Stimulated activated CD4-positive, alpha-beta T cell treated with anti-CD3 and anti-CD28 coated beads, TNF-alpha, amount 100 ng/mL, for 4 hours (primary cell): ENCODE measurements at places on chromosomes 4 and X.

- no peak for DNase-seq
Measured at GRCh38 chrX:15874672-15875071, 20.1 kb upstream of the AP1S2 start.

GRCh38 chr4:184201179-184201578 lies 16.5 kb downstream of the ENPP6 start:
- DNase-seq = no peak

- DNase-seq = no peak
Measured at GRCh38 chrX:119503484-119503861, 35.2 kb downstream of the SLC25A5 start.

GRCh38 chr4:106366026-106366425 lies 2.6 kb downstream of the GIMD1 start:
- DNase-seq = no peak

- DNase-seq = no peak
Measured at GRCh38 chr4:171042989-171043524, 770.1 kb upstream of the GALNTL6 start.

DNA sequence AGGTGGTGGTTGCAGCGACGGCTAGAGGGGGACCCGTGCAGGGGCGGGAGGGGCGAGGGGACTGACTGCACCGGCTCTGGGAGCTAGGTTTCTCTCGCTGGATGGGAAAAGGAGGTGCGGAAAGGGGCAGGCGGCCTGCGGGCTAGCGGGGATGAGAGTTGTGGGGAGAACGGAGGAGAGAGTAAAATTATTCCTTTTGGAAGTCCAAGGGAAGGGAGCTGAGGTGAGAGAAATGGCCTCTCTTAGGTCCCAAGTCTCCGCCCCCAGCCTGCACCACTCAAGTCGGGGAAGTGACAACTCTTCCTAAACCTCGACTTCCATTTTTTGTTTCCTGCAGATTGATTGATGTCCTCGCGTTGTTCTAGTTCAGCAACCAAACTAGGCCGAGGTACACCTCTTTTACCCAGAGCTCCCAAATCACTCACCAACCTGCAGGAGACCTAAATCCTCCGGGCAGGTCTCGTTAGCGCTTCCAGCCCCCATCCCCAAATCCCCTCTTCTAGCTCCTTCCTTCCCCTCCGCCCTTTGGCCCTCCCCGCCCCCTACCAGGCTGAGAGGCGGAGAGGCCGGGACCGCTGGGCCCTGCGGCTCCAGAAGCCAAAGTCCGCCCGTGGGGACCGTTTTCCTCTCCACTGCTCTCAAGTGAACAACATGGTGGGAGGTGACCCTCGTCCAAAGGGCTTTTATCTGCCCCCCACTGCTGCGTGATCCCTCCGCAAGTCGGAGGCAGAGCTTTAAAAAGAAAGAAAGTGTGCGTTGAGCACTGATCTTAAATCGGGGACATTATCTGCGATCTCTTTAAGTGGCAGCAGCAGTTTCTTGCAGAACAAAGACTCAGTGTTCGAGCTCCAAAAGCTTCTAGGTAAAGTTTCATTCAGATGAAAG lies 7.3 kb downstream of the PITX2 start:
- DNase-seq = no peak

DNA sequence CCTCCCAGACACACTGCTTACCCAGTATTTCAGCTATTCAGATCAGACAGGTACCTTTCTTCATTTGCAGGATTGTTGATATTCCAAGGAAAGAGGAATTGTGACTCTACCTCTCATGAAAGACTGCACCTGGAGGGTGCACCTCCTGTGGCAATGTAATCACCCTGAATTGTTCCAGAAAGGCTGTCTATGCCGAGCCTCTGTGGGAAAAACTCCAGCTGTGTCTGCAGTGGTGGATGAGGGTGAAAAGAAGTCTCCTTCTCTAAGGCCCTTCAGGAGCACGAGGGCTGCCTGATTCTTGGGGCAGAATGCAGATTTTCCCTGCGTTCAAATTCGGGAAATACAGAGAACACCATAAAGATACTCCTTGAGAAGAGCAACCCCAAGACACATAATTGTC lies 108.2 kb upstream of the ADAMTS3 start:
- no peak for DNase-seq

DNA sequence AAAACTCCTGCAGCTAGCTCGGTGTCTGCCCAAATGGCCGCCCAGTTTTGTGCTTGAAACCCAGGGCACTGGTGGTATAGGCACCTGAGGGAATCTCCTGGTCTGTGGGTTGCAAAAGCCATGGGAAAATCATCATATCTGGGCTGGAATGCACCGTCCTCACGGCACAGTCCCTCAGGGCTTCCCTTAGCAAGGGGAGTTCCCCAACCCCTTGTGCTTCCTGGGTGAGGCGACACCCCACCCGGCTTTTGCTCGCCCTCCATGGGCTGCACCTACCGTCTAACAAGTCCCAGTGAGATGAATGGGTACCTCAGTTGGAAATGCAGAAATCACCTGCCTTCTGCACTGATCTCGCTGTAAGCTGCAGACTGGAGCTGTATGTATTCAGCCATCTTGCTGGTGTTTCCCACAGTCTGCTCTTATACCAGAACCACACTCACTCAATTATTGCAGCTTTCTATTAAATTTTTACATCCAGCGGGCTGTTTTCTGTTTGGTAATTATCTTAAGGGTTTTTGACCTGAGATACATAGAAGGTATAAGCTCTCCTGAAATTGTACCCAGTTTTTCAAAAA lies 36.7 kb upstream of the NPNT start:
- DNase-seq = no peak

DNA sequence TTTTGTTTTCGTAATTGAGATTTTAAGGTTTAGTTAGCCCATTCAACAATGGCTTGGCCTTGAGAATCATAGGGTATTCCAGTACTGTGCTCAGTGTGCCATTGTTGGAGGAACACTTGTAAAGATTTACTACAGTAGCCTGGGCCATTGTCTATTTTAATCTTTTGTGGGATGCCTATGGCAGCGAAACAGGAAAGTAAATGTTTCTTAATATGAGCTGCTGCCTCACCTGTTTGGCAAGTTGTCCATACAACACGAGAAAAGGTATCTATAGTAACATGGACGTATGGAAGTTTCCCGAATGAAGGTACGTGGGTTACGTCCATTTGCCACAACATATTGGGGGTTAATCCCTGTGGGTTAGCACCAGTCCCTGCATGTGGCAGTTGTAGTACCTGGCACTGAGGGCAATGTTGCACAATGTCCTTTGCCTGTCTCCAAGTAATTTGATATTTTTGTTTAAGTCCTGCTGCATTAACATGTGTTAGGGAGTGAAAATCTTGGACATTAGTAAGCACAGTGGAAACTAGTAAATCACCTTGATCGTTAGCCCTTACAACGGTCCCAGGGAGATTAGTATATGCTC lies 38.6 kb upstream of the AADAT start:
- DNase-seq = no peak

- DNase-seq = no peak
Measured at GRCh38 chr4:73735231-73735630, 5.1 kb upstream of the CXCL8 start.

GRCh38 chr4:175622887-175623286 lies 189.2 kb downstream of the GPM6A start:
- no peak for DNase-seq

DNA sequence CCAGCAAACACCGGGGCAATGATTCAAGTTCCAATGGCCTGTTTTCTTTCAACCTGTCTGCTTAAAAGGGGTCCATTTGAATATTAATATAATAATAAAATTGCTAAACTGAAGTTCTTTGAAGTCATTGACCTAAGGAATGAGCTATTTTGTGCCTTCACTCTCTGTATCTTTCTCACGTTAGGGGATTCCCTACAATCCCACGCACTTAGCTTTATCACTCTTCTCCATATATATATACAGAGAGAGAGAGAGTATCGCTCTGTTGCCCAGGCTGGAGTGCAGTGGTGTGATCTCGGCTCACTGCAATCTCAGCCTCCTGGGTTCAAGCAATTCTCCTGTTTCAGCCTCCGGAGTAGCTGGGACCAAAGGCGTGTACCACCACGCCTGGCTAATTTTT lies 83.9 kb upstream of the NWD2 start:
- DNase-seq = no peak

- DNase-seq = no peak
Measured at GRCh38 chrX:10554612-10555270, 65.6 kb downstream of the MID1 start.

GRCh38 chr4:37628977-37629609 lies 57.1 kb downstream of the RELL1 start:
- no peak for DNase-seq

DNA sequence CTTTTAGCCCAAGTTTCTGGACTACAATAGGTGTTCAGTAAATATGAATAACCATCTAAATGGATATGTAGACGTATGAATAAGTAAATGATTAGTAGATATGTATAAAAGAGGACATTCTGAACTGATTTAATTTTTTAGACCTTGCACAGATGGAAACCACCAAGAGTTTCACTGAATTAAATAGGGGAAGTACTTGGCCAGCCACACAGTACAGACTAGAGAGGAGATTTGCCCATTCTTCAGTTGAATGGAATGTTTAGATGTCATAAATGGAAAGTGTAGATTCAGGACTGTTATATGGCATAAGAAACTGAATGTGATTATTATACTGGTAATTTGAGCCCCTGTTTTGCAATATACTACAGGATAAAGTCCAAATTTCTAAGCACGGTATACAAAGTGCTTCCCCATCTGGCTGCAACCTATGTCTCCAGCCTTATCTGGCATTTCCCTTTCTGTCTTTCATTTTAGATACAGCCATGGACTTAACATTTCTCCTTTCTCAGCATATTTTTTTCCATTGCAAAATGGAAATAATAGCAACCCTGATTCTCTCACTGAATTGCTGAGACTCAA lies 137.8 kb upstream of the HS3ST1 start:
- DNase-seq = no peak

DNA sequence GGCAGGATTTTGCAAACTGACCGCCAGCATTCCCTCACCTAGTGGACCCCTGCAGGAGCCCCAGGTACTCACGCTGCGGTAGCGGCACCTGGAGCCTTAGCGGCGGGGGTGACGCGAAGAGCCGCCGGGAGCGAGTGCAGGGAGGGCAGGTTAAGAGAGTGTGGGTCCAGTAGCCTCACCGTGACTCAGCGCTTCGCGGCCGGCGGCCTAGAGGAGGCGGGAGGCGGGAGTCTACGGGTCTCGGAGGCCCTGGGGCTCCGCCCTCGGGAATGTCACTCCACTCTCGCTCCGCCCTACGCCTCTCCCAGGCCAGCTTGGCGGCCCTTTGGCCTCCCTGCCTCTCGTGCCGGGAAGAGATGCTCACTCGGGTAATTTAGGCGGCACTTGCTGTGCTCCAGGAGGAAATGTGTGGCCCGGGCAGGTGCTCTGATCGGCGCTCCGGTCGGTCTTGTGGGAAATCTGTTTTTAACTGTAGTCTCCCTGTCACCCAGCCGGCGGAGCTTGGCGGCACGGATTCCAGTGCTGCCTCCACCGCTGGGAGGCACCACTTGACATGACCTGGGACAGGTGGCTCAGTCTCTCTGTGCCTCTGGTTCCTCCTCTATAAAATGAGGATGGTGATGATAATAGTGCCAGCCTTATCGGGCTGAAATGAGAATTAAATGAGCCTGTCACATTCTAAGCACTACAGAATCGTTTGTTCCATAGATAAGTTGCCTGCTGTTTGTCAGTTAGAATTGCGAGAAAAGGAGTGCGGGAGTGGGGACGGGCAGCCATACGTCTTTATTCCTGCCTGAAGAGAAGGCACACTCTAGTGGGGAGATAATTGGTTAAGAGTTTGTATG lies at the start of gene PIR:
Gene PIR, minus strand, starts transcription at position 216 of the 845 bp plus-strand sequence. CDS start 2,076 bp downstream, outside the sequence.
- DNase-seq = peak; percentile 3

DNA sequence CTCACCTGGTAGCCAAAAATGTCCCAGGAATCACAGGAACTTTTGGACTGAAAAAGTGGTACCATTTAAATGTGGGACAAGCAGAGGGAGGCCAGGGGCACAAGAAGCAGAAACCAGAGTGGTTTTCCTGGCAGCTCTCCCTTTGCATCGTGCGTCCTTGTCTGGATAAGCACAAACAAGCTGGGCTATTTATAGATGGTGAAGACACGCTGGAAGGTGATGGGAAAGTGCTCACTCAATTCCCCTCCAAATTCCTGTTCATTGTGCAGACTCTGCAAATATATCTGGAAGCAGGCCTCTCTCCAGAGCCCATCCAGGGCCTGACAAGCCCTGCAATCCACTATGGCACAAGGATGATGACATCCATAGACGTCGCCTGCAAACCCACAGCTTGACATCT lies 63.6 kb upstream of the MAP3K15 start:
- DNase-seq = no peak

DNA sequence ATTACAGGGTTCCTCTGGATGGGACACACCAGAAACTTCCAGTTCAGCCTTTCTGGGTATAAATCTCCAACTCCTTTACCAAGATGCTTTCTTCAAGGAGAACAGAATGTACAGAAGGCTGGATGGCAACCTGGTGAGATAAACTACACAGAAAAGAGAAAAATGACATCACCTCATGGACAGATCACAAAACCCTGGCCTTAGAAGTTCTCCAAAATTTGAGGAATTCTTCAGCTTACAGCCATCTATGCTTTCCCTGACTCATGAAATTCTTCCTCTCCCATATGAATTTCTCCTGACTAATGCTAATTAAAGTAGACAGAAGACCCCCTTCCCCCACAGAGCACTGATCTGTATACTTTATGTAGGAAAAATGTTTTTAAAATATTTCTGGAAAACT lies 345.4 kb downstream of the STIM2 start:
- DNase-seq = no peak

DNA sequence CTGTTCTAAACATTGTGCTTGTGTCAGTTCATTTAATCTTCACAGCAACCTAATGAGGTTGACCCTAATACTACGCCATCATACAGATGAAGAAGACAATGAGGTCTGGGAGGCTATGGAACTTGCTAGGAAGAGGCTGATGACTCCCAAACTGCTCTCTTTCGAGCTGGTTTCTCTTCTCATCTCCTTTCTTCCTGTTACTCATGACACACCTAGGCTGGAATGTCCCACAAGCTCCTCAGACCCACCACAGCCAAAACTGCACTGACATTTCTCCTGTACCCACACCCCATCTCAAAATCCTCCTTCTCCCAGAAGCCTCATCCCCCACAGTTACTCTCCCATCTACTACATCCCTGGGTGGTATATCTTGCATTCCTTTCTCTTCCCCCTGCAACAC lies 27.4 kb upstream of the PJA1 start:
- no peak for DNase-seq

DNA sequence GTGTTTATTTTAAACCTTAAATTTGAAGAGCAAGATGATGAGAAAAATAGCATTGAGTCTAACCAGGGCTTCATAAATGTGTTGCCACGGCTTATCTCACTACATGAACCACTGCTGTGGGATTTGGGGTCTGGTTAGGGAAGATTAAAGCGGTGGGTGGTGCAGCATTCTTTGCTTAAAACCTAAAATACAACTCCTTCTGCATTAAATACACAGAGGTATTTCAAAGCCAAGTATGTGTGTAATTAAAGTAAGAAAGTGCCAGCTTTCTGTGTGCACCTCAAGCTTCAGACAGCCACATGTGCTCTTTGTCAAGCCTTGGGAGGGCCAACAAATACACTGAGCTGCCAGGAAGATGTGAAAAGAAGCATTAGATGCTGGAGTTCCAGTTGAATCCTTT lies 128.0 kb downstream of the CPE start:
- no peak for DNase-seq

- DNase-seq = no peak
Measured at GRCh38 chr4:118872181-118872580, 16.5 kb upstream of the SYNPO2 start.
